Cerebellum (tissue), 4 donors: ENCODE measurements at places on chromosomes 2 and 18. TPM values are rescaled to one million over a fixed set of nuclear protein-coding genes. Genes with fewer than 3 reads are reported as not detected.

DNA sequence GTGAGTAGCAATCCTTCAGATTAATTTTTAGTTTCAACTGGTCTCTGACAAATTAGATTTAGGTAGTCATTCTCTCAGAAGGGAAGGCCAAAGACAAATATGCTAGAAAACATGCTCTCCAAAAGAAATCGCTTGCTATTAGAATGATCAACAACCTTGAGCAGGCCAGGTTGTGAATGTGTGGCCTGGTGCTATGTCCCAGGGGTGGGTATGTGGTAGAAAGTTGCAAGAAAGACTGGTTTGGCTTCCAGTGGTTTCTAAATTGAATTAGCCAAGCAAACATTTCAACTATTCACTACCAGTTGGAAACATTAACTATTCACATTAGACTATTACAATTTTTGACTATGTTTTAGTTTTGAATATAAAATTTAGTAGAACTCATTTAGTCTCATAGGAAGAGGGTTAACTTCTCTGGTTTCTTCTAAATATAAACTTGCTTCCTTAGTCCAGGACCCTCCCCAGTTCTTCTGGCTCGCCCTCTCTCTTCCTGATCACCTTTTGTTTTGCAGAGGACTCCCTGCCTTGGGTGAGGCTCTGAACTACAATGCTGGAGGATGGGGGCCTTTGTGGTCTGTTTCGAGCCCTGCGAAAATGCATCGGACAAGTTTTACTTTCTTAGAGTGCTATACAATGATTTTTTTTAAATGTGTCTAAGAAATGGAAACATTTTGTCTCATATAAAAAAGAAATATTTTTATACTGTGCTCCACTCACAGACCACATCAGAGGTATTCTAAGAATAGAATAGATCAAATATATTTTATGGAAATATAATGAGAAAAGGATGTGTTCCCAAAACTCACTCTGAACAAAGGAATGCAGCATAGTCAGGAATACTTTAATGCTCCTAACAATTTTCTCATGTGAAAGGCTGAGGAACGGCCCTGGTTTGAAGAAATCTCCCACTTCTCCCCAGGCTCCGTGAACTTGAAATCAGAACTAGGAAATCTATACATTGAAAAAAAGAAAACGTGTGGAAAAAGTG is 375.0 kb upstream of the ZEB2 start:
- no peak for DNase-seq

- no peak for DNase-seq
Observed at GRCh38 chr18:79681484-79682387, 2.1 kb downstream of the CTDP1 start.

GRCh38 chr2:9232166-9232479 is 25.5 kb downstream of the ASAP2 start:
- DNase-seq: no peak

- no peak for DNase-seq
Observed at GRCh38 chr2:237389831-237390230, 24.1 kb downstream of the COL6A3 start.

- no peak for DNase-seq
Observed at GRCh38 chr2:191013682-191013931, 364 bp downstream of the STAT1 start.

- DNase-seq: no peak
Observed at GRCh38 chr2:237870126-237870525, 10.7 kb downstream of the RAMP1 start.

- no peak for DNase-seq
Observed at GRCh38 chr2:174778085-174778981, 14.1 kb upstream of the CHRNA1 start.

- DNase-seq: no peak
Observed at GRCh38 chr2:85310330-85310729, 17.5 kb downstream of the TGOLN2 start.

- no peak for DNase-seq
Observed at GRCh38 chr2:191839918-191840804, 6.7 kb downstream of the CAVIN2 start.

DNA sequence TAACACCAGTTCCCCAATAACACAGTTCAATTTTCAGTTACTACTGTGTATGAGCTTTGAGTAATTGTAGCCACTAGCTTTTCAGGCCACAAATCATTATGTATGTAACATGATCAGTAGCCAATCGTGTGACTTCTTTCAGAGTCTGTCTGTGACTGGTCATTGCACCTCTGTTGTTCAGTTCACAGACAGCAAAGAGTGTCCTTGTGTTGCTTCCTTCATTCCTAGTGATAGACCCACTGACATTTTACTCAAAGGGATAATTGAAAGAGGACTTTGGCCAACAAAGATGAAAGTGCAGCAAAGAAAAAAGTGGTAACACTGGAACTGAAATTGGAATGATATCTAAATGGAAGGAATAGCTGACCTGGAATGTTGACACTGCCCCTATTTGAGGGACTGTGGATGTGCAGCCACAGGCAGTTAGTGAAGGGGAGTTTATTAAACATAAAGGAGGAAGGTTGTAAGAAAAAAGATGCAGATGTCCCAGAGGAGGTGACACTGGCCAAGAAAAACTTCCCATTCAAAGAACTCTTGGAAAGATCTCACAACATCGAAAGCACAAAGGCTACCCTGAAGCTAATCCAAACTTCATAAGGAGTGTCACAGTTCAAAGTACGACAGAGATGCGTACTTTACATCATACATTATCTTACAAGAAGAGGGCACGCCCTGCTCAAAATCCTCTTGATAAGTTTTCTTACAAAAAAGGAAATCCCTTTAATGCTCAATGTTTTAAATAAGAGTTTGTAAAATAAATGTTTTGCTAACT is 19.3 kb downstream of the TTC39C start:
- DNase-seq: no peak

DNA sequence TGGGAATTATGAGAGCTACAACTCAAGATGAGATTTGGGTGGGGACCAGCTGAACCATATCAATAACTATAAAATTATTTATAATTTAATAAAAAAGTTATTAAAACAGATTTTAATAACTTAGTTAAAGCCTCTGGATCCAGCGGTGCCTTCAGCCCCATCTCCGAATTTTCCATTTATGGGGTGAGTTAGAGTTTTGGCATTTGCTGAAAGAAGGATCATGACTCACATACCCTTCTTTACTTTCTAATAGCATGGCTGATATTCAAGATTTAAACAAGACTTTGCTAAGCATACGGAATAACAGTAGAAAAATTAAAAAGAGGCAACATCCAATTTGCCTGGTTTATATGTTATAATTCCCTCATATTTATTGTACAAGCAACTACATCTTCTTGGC is 94.5 kb downstream of the RDH14 start:
- DNase-seq: no peak

GRCh38 chr18:5983488-5983887 is 88.2 kb upstream of the TMEM200C start:
- no peak for DNase-seq

DNA sequence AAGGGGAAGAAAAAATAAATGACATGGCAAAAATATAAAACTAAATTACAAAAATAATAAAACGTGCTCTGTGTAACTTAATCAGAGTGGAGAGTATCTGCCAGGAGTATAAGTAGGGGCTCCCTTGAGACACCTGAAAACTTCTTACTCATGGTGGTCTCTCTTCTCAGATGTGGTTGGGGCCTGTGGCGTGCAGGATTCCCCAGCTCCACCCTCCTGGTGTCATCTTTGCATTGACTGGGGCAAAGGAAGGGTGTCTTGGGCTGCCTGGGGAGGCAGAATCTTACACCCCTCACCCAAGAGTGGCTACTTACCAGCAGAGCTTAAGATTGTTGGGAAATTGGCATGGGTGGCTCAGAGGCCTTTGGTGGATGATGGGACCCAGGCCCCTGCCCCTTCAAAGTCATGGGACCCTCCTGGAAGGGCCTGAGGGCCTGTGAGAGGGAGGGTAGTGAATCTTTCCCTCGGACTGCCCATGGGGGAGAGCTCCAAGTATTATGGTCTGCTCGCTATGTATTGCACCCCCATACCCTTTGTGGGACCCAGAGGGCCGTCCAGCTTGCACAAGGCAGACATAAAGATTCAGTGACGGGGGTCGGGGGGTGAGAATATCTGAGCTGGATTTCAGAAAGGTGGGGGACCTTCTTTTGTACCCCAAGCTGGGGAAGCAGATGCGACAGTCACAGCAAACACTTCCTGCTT is 6.9 kb upstream of the TRAF3IP1 start:
- no peak for DNase-seq

GRCh38 chr2:178415979-178416378 is 35.0 kb downstream of the PRKRA start:
- DNase-seq: no peak

GRCh38 chr2:8328217-8328616 is 353.6 kb upstream of the ID2 start:
- no peak for DNase-seq

- no peak for DNase-seq
Observed at GRCh38 chr2:37349231-37349860, 4.9 kb downstream of the QPCT start.

- DNase-seq: no peak
Observed at GRCh38 chr2:47254464-47254863, 99.4 kb upstream of the STPG4 start.

- DNase-seq: no peak
Observed at GRCh38 chr2:23363831-23364230, 21.1 kb upstream of the KLHL29 start.

DNA sequence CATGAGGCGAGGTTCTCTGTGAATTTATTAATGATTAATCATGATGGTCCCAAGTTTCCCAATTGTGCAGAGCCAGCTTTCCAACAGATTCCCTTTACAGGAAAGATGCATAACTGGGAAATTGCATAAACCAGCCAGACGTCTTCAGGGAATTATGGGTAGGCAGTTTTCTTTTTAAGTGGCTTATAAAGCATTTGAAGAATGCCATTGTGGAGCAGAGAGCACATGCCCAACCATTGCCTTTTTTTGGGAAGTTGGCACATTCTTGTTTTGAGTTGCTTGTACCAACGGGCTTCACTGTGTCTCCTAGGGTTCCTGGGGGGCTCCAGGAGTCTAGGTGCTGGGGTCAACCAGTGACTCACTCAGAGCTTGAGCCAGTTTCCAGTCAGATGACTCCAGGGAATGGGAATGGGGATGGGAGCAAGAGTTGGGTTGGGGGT is 231.7 kb upstream of the FOSL2 start:
- no peak for DNase-seq

GRCh38 chr2:177675350-177675821 is 282.8 kb downstream of the AGPS start:
- no peak for DNase-seq

- DNase-seq: no peak
Observed at GRCh38 chr2:16525265-16525887, 140.3 kb downstream of the CYRIA start.

- DNase-seq: no peak
Observed at GRCh38 chr2:132009177-132009873, 152.4 kb downstream of the ANKRD30BL start.

DNA sequence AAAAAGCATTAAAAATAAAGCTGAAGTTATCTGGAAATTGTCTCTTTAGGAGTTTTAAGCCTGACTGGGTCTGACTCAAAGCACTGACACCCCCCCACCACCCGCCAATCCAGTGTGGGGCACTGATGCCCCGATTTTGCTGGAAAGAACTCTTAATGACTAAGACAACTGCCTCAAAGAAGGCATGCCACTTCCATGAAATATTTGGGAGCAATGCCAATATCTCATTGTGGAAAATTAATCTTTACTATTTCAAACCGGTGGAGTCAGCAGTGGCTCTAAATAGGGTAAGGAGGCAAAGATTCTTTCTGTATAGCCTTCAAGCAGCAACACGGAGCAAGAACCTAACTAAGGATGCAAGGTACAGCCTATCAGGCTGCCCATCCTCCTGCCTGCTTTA is 4.5 kb downstream of the FKBP7 start:
- DNase-seq: no peak

DNA sequence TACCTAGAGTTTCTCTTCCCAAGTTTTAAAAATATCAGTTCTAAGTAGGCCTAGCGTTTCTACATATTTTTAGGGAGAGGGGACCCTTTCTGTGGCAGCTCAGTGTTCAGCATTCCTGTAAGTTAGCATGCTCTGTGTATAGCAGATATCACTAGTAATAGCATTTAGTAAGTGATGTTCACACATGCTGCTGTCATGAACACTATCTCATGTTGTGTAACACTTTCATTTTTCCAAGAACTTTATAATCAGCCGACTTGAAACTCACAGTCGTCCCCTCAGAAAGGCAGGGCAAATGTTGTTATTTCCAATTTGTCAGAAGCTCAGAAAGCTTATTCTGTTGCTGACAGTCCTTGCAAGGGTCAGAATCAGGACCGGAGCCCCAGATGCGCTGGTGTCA is 267.7 kb downstream of the ALPK2 start:
- DNase-seq: no peak

- no peak for DNase-seq
Observed at GRCh38 chr18:67511840-67512239, 4.7 kb downstream of the DSEL start.

DNA sequence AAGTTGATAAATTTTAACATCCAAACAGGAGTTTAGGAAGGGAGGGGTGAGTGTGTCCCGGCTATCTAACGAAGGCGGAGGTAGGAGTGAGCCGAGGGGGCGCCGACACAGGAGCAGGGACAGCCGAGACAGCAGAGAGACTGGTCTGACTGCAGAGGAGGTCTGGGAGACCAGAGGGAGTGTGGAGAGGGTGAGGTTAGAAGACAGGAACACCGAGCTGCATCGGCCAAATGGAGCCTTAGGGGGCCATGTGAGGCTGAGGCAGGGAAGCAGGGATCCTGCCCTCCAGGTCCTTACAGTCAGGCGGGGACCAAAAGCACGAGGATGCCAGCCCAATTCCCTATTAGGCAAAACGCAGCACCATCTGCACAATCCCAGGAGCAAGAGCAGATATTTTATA is 67.0 kb downstream of the SFXN5 start:
- no peak for DNase-seq

GRCh38 chr2:121386707-121387106 is 101.7 kb upstream of the TFCP2L1 start:
- no peak for DNase-seq

Gene STK11IP
- 31.0 TPM for total RNA-seq

Gene TM4SF20
- total RNA-seq: not detected

Gene LRRTM1
- 10.6 TPM for total RNA-seq

Gene SKA1
- 5.3 TPM for total RNA-seq

Gene CNGA3
- total RNA-seq: 3.0 TPM

Gene STARD6
- total RNA-seq: not detected

Gene KDM3A
- total RNA-seq: 57.2 TPM

Gene TET3
- total RNA-seq: 22.0 TPM
